ENCODE measurements at places on chromosomes 11 and 22.

DNA sequence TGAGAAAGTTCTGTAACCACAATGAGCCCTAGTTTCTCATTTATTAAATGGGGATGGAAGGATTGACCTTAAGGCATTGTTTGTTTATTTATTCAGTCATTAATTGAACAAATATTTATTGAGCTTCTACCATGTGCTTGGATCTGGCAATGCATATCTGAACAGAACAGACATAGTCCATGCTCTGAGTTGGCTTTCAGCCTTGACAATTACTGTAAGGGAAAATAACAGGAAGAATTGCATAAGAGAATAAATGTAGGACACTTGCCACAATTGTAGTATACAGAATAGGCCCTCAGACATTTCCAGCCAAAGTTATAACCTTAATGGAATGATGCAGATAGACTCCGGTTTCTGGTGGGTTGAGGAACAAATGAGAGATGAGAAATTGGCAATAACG is 160.5 kb upstream of the TTC12 start:
- no peak for DNase-seq

DNA sequence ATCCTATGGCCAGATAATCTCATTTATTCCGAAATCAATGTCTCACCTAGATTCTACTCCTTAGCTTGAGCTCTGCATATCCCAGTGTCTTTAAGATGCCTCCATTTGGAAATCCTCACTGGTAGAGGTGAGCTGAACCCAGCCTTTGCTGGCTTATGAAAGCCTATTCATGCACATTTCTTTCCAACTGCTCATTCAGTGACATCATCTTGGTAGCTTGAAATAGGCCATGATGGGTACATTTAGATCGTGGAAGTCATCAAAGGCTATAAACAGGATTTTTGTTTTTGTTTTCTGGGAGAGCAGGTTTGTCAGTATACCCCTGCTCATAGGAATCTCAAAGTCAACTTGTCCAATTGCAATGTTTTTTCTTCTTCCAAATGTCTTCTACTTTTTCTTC is 6.0 kb downstream of the NXPE1 start:
- no peak for DNase-seq

DNA sequence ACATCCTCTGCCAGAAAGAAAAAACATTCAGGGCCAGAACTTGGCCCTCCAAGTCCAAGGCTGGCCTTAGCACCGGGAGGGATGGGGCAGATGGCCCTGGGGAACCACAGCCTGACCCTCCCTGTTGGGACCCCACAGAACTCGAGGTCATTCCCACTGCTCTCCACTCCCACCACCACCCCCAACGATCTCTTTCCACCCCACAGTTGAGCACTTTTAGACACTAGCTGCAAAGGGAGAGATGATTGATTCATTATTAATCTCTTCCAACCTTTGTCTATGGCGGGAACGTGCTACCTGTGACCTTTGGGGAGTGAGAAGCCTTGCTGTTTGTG is 869.7 kb downstream of the BRD1 start:
- DNase-seq = no peak

GRCh38 chr22:42188808-42189447 is 58.3 kb upstream of the CYP2D6 start:
- no peak for DNase-seq

DNA sequence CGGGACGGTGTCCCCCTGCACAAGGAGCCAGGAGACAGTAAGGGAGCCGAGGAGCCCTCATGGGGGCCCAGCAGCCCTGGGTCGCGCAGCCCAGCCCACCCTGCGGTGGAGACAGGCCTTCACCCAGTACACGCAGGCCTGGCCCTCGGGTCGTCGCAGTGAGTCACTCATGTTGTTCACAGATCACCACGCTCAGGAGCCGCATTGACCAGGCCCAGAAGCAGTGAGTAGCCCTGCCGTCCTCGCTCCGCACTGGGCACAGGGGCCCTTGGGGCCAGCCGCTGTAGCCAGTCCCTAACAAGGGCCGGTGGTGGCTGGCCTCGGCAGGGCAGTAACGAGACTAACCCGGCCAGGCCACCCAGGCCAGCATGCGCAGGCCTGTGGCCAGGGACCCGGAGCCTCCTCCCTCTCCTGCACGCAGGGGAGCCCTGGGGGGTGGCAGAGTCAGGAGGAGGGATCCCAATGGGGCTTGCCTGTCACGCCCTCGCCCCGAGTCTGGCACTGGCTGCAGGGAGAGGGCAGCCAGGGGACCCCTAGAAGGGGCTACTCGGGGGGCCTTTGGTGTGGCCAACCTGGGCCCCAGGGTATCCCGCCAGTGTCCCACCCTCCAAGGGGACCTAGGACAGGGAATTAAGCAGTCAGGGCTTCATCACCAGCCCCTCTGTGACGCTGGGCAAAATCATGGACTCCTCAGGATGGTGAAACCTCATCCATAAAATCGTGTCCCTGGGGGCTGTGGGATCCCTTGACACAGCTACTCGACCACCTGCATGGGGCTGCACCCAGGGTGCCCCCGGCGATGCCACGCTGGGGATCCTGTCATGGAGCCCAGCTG is 10.1 kb upstream of the MRPL23 start:
- DNase-seq = no peak

DNA sequence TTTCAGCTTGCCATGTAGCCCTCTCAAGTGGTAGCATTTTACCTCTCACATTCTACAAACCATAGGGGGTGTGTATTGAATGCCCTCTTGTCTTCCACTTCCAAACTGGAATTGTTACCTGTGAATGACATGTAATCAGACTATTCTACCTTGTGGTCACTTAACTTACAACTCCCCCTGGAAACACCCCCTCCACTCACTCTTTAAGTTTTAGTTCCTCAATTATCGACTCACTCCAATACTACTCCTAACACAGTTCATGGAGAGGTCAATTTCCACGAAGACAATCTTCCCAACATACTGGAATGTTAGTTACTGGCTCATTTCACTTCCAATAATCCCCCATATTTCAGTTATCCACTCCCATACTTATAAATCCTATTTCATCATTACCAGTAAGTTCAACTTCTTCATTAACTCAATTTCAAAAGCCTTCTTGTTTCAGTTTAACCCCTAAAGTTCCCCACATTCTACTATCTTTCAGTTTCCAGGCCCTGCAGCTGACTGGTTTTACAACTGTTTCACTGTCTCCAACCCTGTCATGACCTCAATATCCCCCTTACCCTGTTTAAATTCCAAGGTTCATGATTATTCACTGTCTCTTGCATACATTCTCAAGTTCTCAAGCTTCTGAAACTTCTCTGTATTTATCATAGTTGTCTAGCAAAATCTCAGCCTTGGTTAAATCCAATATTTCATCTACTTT is 92.5 kb downstream of the C11orf87 start:
- no peak for DNase-seq

- no peak for DNase-seq
Observed at GRCh38 chr11:99154277-99154676, 133.5 kb downstream of the CNTN5 start.

GRCh38 chr11:111982019-111982464 is 43.2 kb upstream of the DLAT start:
- DNase-seq = peak; percentile 60

- no peak for DNase-seq
Observed at GRCh38 chr11:73381589-73381988, 5.4 kb downstream of the RELT start.

GRCh38 chr11:33706966-33707365 is 6.3 kb upstream of the C11orf91 start:
- no peak for DNase-seq

DNA sequence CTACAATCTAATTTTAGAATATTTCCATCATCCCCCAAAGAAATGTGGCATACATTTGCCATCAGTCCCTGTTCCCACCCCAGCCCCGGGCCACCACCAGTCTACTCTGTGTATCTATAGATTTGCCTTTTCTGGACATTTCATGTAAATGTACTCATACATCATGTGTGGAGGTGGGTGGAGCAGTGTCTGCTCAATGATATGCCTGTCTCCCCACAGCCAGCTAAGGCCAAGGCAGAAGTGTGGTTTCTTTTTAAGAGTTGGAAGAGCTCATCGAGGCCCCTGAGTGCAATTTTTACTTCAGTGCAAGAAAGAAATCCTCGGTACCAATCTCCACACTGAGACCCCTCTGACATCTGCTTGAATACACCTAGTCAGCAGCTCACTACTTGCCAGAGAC is 80.5 kb downstream of the TP53I11 start:
- no peak for DNase-seq

- no peak for DNase-seq
Observed at GRCh38 chr22:48153726-48154125, 1391.3 kb downstream of the TBC1D22A start.

DNA sequence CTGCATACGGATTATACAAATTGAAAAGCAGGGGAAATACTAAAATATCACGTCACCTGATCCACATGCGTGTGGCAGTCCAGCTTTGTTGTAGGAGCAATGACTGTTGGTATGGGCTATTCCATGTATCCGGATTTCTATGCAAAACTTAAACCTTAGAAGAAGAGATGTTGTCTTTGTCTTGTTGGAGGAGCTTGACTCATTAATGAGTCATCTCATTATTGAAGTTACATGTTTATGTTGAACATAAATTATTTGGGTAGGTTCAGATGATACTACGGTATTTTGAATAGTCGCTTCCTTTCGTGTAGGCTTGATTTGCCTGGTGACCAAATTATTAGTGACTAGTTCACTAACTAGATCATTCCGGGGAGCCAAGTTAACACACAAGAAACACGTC is 806 bp upstream of the SAAL1 start:
- DNase-seq = no peak

DNA sequence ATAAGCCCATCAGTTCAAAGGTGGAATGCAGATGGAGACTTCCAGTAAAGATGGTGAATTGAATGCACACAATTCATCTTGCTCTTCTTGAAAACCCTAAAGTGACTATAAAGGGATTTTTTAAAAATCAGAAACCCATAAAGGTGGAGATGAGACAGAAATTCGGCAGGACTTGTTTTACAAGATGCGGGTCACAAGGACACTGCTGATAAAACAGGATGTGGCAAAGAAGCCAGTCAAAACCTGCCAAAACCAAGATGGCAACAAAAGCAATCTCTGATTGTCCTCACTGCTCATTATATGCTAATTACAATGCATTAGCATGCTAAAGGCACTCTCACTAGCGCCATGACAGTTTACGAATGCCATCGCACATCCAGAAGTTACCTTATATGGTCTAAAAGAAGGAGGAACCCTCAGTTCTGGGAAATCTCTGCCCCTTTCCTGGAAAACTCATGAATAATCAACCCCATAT is 137.1 kb downstream of the NECTIN1 start:
- no peak for DNase-seq

DNA sequence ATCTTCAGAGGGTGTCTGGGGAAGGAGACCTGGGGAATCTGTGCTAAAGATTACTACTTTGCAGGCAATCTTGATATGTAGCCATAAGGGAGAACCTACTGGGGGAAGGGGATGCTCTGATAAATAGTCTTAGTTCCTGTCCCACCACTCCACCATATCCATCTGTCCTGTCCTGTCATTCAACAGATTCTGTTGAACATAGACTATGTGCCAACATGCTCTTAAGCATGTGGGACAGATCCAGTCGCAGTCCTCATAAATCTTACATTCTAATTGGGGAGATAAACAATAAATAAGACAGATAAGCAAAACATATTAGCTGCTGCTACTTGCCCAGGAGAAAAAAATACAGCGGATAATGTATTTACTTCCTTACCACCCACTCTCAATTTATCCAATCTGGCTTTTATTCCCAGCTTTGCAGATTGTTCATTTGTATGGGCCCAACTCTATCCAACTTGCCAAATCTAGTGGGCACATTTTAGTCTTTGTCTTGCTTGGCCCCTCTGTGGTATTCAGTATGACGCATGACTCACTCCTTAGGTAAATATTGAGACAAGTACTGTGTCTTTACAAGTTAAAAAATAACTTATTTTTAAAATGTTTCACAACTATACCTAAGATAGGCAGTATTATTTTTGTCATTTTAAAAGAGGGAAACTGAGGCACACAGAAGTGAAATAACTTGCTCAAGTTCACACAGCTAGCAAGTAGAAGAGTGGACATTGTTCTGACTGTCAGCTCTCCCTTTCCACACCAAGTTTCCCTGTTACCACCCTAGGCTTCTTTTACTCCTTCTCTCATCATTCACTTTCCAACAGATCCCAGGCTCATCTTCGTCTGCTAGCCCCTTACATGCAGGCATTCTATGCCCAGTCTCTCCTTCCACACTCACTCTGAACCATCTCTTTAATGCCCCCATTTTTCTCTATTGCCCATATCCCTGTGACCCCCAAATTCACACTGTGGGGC is 133.6 kb upstream of the SESN3 start:
- no peak for DNase-seq

DNA sequence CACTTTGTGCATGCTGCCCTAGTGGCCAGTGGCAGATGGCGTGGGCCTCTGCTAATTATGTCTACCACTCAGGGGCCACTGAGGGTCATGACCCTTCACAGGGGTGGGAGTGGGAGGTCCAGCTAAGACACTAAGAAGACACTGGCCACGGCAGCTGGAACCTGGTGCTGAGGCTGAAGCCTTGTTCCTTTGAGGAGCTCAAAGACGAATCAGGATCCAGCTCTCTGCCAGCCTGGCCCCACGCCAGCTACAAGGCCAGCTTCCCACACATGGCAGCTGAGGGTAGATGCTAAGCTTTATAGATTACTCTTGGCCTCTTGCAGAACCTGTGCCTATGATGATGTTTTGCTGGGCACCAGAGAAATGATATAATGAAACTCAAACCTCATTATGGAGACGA is 226.3 kb downstream of the DSCAML1 start:
- DNase-seq = no peak

DNA sequence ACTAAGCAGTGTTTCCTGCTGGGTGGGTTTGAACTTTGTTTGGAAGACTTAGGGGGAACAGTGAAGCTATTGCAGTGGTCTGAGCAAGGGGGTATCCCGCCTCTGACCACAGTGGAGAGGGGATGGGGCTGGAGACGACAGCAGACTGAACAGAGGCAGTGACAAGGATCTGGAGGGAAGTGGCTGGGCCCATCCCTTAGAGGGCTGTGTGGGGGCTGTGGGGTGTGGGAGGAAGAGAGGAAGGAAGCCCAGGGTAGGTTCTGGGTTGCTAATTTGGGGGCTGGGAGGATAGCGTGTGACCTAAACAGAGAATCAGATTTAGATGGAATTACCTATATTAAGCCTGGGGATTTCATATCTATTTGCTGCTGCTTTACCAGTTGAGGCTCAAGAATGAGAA is 70.7 kb downstream of the BMAL1 start:
- DNase-seq = no peak

- no peak for DNase-seq
Observed at GRCh38 chr22:38452373-38453065, 2.5 kb downstream of the KCNJ4 start.

GRCh38 chr22:35089139-35089538 is 23.2 kb downstream of the ISX start:
- no peak for DNase-seq

- DNase-seq = no peak
Observed at GRCh38 chr22:47233316-47234243, 471.1 kb downstream of the TBC1D22A start.

- no peak for DNase-seq
Observed at GRCh38 chr11:27394781-27395228, 31.8 kb upstream of the CCDC34 start.

Data from stimulated activated naive CD8-positive, alpha-beta T cell treated with anti-CD3 and anti-CD28 coated beads, Interleukin-15, Interleukin-2, amounts not matched to agents 100 U/mL and 50 U/mL, for 24 hours (primary cell).